ENCODE measurements at places on chromosomes 5 and 9.

GRCh38 chr9:7028591-7028990 lies 270.8 kb downstream of the KDM4C start:
- no peak for DNase-seq

DNA sequence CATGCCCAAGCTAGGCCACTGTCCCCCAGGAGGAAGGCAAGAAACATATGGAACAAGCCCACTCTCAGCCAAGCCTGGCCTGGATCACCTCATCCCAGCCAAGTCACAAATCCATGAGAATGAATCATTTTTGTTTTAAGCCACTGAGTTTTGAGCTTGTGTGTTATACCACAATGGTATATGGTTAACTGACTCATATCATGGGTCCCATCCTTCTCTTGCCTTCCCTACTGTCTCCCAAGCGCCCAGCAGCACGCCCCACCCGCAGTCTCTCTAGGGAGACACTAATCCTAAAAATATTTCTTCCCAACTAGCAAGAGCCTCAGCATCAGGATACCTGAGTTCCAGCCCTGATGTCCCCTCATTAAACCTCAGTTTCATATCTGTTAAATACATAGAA lies 248.1 kb downstream of the CDK5RAP2 start:
- DNase-seq: no peak

- no peak for DNase-seq
These were observed 131.7 kb upstream of the PHYKPL start for GRCh38 chr5:178364326-178364675.

GRCh38 chr5:134492568-134492967 lies 32.9 kb upstream of the JADE2 start:
- DNase-seq: no peak

GRCh38 chr5:12947379-12947778 lies 997.1 kb downstream of the DNAH5 start:
- DNase-seq: no peak

DNA sequence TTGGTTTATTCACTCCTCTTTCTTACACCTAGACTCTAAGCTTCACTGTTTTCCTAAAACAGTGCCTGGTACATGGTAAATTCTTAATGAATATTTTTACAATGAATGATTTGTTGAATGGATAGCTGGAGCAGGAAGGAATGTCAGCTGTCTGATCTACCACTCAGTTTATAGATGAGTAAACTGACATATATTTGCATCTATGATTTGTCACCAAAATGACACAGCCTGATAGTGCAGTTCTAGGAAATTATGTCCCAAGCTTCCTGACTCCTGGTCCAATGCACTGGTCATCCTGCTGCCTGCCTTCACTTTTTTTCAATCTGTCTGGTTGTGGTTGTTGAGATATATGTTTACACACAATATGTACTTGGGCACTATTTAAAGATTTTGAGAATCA lies 651.7 kb upstream of the WWC1 start:
- DNase-seq: no peak

DNA sequence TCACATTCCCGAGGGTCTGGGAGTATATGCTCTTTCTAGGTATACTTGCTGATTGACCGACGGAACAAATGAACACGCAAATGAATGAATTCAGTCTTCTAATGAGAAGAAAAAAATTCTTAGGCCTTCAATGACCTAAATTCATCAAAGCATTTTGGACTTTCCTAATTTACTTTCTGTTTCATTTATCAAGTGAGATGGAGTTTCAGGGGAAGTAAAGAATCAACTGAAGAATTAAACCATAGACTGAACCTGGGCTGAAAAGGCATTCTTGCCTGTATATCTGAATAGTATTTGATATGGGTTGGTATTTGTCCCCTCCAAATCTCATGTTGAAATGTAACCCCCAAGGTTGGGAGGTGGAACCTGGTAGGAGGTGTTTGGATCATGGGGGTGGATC lies 64.1 kb downstream of the ZFAND5 start:
- DNase-seq: no peak

GRCh38 chr5:9722601-9723180 lies 92.5 kb upstream of the TAS2R1 start:
- DNase-seq: no peak

DNA sequence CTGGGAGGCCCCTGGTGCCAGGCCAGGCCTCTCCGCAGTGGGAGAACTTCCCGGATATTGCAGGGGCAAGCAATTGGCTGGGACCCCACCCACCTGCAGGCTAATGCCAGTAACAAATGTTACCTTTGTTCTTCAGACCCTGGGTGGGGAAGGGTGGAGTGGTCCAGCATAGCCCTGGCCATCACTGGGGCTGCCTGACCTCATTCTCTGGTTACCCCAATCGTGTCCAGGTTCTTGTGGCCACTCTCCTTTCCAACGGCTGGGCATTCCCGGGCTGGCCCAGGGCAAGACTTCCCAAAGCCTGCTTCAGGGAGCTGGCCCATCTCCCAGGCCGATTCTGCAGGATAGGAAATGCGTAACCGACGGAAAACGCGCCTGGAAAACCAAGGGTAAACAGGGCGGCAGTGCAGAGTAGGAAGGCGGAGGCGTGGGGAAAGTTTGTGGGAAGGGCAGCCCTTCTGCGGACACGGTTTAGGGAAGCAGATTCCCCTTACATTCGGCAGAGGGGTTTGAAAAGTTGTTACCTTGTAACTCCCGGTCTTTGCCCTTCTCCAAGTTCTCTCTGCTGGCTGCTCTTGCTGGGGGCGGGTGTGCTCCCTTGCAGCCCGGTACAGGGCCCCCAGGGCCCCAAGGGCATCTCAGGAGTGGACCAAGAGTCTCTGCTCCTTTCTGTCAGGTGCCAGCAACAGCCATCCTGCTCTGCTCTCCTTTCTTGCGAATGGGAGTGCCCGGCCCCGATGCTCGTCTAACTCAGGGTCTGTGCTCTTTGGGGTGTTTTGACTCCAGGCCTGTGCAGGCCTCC lies 3.5 kb downstream of the NRARP start:
- DNase-seq: no peak

DNA sequence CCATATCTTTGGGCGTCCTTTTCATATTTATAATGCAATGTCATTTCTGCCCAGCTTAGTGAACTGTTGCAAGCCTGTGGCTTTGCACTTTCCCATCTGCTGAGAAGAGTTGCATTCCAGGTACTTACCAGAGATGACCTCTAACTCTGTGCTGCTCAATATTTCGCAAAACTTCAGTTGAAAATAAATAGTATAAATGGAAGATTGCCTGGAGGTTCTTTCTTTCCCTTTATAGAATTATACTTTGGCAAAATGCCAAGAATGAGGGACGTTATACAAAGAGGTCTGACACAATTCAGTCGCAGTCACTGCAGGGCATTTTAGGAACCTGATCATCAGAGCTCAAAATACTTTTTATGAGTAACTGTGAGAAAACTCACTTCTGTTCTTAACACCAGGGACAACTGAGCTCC lies 18.9 kb upstream of the VLDLR start:
- no peak for DNase-seq

DNA sequence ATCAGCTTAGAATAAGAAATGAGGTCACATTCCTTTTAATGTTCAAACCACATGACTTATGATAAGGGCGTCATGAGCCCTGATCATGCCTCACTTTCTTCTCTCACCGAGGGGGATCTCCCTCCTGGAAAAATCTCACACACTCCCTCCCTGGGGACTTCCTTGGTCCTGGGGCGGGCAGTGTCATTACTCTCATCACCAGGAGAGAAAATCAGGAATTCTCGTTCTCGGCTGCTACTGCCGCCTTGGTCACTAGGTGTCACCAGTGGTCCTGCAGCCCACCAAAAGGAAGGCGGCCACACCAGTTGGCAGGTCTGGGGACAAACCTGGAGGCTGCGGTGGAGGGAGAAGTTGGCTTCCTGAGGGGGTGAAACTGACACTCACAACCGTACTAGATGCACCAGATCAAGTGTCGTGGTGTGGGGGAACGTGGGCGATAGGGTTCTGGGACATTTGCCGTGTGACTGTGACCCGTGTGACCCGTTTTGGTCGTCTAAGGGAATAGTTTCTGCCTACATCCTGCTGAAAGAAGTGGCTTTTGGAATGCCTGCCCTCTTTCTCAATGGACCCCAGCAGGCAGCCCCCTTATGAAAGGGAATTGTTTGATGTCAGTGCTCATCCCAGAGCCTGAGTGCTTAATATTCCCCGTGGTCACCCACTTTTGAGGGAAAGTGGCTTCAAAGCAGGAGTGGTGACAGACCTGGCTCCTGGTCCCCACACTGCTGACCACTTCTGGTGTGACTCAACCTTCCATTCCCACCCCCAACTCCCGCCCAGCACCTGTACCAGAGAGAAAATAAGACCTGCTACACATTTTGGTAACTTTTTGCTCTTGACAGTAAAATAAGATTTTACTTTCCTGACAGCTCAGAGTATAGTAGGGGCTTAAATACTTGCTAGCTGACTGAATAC lies 63.2 kb downstream of the ACER2 start:
- DNase-seq: peak; percentile 5

DNA sequence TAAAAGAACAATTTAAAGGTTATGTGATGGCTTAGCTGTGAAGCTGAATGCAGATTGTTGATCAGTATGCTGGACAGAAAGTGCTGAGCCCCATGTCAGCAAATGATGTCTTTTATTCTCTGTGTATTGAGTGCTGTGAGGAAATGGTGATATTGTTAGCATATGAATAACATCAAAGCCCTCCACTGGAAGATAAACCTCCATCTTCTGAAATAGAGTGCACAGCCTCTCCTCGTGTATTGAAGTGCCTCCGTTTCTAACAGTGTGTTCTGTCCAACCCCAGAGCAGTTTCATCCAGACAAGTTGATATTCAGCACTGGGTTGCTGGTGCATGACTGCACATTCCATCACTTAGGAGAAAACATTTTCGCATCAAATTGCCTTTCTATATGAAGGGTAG lies 242.9 kb downstream of the CSNK1G3 start:
- DNase-seq: no peak

- DNase-seq: no peak
These were observed 311.3 kb downstream of the GADD45G start for GRCh38 chr9:89916001-89916597.

- no peak for DNase-seq
These were observed 76.4 kb upstream of the PRSS3 start for GRCh38 chr9:33718987-33719386.

GRCh38 chr5:14531668-14532067 lies 49.9 kb upstream of the OTULINL start:
- DNase-seq: no peak

DNA sequence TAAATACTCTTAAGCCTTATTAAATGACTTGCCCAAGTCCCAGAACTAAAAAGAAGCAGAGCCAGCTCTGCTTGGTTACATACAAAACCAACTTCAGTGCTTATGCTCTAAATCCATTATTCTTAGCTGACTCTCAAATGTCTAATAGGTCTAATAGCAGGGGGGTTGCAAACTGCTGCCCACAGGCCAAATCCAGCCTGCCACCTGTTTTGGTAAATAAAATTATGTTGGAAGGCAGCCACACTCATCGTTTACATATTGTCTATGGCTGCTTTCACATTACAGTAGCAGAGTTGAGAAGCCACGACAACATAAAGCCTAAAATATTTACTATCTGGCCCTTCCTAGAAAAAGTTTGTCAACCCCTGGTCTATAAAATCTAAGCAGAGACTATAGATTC lies 69.0 kb downstream of the KLHL3 start:
- no peak for DNase-seq

DNA sequence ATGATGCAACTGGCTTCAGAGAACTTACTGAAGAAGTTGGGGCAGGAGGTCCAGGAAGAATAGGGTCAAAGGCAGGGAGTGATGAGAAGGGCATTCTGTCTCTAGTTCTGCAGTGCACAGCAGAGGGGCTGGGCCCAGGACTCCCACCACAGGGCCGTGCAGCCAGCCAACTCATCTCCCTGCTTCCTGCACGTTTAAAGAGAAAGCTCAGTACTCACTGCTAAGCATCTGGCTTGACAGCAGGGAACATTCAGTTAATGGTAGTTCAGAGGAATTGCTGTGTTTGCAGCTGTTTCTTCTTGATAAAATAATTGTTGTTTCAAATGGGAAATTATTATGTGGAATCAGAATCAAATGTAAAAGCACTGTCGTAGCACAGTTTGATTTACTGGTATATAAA lies 25.6 kb upstream of the SCAMP1 start:
- no peak for DNase-seq

DNA sequence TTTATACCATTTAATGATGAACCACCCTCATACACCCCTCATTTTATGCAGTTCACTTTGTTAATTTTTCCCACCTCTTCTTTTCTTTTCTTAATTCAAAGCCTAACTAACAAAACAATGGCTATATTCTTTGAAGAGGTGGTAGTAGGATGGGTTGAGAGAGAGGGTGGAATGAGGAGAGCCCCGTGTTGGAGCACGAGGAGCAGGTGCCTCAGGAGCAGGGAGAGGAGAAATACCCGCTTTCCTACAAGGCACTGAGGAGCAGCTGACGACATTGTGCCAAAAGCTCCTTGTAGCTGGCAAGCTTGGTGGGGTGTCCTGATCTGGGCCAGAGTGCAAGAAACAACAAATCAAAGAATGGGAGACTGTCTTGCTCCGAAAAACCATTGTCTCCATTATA lies 129.6 kb downstream of the HTR4 start:
- no peak for DNase-seq

DNA sequence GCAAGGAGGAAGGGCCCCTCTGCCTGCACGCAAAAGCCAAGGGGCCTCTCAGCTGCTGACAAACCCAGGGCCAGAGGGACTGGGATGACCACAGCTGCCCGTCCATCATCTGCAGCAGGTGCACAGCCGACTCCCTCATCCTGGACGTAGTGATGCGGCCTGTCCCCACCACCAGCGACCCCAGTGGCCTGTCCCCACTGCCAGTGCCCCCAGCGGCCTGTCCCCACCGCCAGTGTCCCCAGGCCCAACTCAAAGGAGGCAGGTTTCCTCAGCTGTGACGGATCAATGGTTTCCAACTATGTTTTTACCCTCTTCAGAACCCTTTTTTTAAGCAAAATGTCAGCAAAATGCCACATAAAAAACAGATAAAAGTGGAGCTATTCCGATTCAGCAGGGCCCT lies 62.5 kb downstream of the VAV2 start:
- DNase-seq: no peak

- DNase-seq: no peak
These were observed 951.1 kb upstream of the DMAC1 start for GRCh38 chr9:8750639-8751051.

GRCh38 chr5:81631124-81631523 lies 119.8 kb downstream of the SSBP2 start:
- no peak for DNase-seq

- DNase-seq: no peak
These were observed 12.2 kb downstream of the TNIP1 start for GRCh38 chr5:151068433-151069197.

DNA sequence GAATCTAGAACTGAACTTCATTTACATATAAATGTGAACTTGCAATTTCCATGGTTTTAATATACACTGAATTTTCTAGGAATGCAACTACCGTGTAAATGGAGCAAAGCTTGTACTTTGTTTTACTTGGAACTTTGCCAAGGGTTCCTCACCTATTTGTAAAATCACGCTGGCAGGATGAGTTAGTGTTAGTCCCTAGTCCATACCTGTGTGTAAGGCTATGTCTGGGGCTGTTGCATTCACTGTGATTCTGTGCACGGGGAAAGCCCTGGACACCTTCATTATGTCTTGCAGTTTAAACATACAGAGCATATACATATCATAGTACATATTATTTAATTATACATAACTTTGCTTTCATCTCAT lies 119.9 kb downstream of the PAX5 start:
- DNase-seq: no peak

All from activated CD8-positive, alpha-beta memory T cell treated with anti-CD3 and anti-CD28 coated beads for 1 hour (primary cell).